ENCODE measurements at places on chromosomes 6 and 20. TPM values are rescaled to one million over a fixed set of nuclear protein-coding genes. Genes with fewer than 3 reads are reported as not detected.

Gene TAAR9
- polyA plus RNA-seq, result not detected

Gene HLA-DRA
- 489 TPM for polyA plus RNA-seq

Gene CFAP61
- 0.58 TPM for polyA plus RNA-seq

Gene BHLHE23
- not detected for polyA plus RNA-seq

Gene CEP250
- polyA plus RNA-seq, result 4.9 TPM

Gene BPIFA1
- not detected for polyA plus RNA-seq

DNA sequence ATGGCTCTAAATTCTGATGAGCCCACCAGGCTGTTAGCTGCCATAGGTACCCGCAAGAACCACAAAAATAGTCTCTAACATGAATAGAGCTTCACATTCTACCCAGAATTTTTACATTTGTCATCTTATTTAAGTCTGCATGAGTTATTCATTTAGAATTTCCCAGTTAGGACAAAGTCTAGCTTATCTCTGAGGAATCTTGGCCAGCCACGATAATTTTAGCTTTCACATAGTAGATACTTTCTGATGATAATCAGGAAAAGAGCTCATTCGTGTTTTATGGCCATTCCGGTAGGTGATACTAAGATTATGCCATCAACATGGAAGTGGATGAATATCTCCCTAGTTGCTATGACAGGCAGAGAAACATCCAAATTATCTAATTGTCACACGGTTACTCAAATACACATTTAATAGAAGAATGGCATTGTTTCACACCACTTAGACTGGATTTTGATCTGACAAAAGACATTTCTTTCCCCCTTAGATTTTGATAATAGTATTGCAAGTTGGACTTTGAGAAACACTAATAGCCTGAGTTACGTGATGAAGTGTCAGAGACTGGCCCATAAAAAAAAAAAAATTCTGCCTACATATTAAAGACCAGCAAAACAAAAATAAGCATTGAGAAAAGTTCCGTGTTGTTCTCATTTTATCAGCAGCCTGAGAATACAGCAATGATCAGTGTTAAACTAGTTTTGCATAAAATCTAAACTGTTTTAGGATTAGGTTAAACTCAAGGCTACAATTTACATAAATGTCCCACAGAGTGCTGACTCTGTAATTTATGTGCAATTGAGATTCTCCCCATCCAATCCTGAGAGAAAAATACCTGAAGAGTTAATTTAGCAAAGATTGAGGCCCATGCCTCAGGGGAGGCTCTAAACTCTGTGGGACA, 397.5 kb upstream of the ARID1B start:
- no peak for DNase-seq

GRCh38 chr20:21101453-21101931, 4.7 kb downstream of the LINC00237 start:
- DNase-seq, result peak; percentile 45

GRCh38 chr20:23641936-23642751, 4.4 kb upstream of the CST3 start:
- DNase-seq, result no peak

DNA sequence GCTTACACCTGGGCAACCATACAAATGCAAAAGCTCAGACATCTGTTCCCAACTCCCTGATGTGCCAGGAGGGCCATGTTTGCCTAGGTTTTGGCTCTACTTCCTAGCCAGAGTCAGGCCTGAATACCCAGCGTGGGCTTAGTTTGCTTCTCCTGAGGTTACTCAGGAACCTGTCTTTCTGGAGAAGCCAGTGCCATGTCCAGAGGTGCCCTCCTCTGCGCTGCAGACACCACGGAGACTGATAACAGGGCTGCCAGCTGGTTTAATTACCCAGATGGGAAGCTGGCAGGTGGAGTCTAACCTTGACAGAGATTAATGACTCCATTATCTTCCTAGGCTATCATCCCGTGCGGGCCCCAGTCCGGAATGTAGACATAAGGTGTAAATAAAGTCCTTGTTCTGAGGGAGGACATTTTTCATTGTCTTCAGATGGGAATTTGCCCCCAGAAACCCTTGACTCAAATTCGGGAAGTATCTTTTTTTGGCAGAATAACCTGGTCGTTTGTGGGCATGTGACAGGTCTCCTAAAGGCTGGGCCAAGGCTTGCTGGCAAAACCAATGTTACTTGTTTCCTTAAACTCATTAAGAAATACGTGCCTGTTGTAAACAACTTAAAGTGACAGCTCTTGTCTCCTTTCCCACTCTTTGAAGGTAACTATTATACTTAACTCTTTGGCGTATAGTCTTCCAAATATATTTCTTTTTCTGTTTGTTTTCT, 29.2 kb upstream of the ZNFX1 start:
- no peak for DNase-seq

- no peak for DNase-seq
Measured at GRCh38 chr6:164010441-164011103, 596.1 kb downstream of the QKI start.

DNA sequence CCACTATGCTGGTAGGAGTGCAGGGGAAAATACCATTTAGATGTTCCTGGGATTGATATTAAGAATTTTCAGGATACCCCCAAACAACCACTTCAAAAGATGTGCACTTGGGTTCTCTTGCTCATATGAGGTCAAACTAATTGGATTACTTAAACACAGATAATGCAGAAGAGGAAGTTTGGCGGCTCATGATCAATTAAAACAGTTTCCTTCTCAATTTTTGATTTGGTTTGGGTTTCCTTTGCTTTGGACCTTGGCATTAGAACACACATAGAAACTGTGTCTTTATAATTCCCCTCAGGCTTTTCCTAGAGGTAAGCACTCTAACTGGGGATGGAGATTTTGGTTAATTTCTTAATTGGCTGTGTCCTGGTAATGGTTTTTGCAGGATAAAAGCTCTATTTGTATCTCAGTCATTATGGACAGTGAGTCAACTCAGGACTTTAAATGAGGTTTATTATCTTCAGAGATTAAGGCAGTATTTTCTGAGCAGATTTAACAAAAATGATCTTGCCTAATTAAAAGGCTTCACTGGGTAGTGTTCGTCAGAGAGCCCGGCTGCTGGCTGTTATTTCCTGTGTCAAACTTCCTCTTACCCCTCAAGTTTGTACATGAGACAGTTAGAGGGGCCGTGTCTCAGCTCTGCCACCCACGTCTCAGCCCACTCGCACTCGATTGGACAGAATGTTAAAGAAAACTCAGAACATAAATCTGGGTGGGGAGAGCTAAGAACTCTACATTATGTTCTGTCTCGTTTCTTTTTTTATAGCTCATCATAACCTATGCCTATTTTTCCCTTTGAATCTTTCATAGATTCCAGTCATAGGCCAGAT, 50.3 kb upstream of the PREP start:
- no peak for DNase-seq

GRCh38 chr20:57693002-57693582, 16.7 kb downstream of the PMEPA1 start:
- no peak for DNase-seq

- DNase-seq, result no peak
Measured at GRCh38 chr6:157688275-157688959, 134.6 kb upstream of the SNX9 start.

- no peak for DNase-seq
Measured at GRCh38 chr20:17197041-17197440, 29.8 kb upstream of the PCSK2 start.

DNA sequence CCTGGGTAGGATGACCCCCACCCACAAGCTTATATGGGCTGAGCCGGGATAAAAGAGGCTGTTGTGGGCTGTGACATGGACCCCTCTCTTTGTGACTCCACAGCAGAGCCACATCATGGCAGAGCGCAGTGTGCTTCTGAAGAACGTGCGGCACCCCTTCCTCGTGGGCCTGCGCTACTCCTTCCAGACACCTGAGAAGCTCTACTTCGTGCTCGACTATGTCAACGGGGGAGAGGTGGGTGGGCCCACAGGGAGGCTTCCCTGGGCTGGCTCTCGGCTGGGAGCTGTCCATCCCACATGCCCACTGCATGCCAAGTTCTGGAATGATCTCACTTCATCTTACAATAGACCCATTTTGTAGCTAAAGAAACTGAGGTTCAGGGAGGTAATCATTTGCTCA, 10.5 kb downstream of the SGK2 start:
- DNase-seq, result peak; percentile 39

DNA sequence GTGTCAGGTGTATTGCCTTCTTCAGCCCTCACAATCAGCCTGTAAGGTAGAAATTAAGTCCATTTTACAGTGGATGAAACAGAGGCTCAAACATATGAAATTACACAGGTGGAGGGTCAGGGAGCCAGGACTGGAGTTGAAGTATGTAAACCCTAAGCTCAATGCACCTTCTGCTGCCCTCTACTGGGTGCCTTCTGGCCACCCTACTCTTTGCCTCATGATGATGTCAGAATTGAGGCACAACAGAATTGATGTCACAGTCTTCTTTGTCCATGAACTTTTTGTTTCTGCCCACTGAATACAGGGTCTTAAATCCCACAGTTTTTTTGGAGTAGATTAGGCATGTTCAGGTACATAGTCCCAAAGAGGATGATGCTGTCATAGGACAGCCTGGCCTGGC, 400.8 kb upstream of the CHD6 start:
- no peak for DNase-seq

GRCh38 chr6:135722679-135723078, 128.8 kb upstream of the PDE7B start:
- no peak for DNase-seq

DNA sequence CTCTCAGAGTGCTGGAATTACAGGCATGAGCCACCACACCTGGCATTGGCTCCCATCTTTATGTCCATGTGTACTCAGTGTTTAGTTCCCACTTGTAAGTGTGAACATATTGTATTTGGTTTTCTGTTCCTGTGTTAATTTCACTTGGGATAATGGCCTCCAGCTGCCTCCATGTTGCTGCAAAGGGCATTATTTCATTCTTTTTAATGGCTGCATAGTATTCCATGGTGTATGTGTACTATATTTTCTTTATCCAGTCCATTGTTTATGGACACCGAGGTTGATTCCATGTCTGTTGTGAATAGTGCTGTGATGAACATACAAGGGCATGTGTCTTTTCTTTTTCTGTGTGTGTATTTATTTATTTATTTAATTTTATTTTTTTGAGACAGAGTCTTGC, 47.7 kb downstream of the MYO6 start:
- DNase-seq, result no peak

GRCh38 chr6:108643184-108643583, 82.5 kb downstream of the FOXO3 start:
- no peak for DNase-seq

GRCh38 chr6:80217794-80218193, 111.3 kb downstream of the BCKDHB start:
- DNase-seq, result peak; percentile 87

DNA sequence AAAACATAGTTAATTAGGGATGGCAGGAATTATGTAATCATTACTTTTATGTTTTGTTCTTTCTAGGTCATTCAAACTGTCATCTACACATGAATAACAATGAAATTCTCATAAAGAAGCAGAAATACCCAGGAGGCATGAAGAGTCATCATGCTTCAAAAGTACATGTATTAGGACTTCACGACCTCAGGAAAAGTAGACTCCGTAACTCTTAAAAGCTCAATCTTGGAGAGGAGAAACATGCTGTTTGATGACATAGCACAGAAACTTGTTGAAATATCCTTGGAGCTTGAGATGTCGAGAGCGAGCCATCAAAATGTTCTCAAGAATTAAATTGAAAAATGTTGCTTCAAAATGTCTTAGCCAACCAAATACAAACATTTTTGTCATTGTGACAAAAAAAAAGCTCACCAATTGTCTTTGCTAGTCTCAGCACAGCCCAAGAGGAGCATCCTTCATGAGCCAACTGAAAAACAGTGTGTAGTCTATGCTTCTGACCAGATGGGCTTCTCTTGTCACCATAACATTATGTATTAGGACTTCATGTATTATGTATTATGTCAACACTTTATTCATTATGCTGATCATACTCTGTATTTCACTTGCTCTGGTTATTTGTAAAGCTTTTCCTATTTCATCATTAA, 28.2 kb upstream of the ANKEF1 start:
- peak; percentile 39 for DNase-seq

GRCh38 chr6:127288705-127289104, 22.0 kb downstream of the RNF146 start:
- DNase-seq, result no peak

GRCh38 chr6:117265410-117266256, at the start of gene VGLL2:
Gene VGLL2, plus strand, starts transcription at chr6:117265558. Its CDS starts 206 bp downstream, at chr6:117265764.
- peak; percentile 91 for DNase-seq

DNA sequence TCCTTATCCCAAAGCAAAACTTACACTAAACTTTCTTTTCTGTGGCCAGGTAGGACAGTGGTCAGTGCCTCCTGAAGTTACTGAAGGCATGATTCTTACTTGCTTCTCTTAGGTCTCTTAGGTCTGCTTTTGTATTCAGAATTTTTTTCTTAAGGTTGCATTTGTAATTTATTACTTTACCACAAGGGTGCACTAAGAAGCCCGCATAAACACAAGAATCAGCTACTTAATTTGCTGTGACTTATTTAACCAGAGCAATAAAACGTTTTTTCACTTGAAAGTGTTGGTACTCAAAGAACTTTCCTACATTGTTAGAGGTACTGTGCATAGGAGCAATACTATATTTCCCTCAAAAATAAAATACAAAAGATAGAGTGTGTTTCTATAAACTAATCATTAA, 75.4 kb upstream of the LAMA2 start:
- peak; percentile 60 for DNase-seq

- peak; percentile 7 for DNase-seq
Measured at GRCh38 chr20:18267815-18268214, 20.5 kb upstream of the ZNF133 start.

DNA sequence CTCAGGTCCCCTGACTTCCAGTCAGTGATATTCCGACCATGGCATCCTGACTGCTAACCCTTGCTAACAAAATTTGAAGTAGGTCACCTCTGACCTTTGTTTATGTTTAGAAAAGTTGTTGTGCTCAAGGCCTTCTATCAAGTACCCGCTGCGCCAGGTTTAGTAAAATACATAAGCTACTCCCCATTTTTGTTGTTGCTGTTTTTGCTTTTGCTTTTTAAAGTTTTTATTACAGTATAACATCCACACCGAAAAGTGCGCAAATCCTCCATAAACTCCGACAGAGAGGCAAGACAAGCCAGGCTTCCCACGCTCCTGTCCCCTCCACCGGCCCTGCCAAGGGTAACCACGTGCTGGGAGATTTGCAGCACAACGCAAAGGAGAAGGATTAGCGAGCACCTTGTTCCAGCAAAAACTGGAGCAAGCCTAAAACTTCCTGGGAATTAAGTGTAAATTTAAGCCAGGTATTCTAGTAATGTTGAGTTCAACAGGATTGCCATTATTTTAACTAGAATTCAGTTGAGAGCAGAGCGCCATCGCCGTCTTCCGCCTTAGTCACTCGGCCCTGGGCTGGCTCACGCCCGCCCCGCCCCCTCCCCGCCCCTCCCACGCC, 17.8 kb upstream of the HMGN4 start:
- peak; percentile 86 for DNase-seq
